Putamen (tissue), 1 donor: ENCODE measurements at places on chromosomes 2 and 18.
A peak's percentile ranks its signal among the peaks of the same experiment; 100 is the strongest.

DNA sequence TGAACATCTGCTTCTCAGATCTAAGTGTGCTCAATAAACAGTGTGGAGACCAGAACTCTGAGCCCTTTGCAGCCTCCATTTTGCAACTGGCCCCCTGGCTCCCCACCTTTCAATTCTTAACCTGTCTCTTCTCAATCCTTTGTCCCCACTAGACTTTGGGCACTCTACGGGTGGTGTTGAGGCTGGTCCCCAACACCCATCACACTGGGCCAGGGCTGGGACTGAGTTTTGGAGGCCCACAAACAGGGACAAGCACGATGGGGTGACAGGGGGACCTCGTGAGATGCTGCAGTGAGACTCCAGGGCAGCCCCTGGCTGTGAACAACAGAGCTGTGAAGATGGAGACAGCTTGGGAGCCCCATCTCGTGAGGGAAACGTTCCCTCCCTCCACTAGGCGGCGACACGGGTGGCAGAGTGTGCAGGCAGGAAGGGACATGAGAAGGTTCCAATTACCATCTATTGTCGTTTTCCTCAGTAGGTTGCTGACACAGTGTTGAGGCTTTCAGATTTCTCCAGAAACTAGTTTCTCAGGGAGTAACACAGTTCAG, 1.2 kb downstream of the ANKMY1 start:
- no peak for DNase-seq

DNA sequence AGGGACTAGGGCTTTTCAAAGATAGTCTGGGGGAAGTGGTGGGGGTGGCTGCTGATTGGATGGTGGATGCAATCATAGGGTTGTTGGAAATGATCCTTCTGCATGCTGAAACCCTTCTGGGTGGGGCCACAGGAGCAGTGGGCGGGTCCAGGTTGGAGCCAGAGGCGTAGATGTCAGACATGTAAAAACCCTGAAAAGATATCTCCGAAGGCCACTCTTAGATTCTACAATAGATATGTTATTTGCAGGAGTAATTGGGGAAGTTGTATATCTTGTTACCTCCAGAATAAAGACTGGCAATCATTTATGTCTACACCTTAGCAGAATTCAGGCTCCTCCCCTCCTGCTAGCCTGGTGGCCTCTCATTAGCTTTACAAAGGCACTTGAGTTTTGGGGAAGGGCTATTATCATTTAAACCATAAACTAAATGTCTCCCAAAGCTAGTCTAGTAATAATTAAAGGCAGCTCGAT, 8.2 kb upstream of the FAM98A start:
- no peak for DNase-seq

- no peak for DNase-seq
These were observed 1.5 kb downstream of the ABHD1 start for GRCh38 chr2:27125104-27125503.

DNA sequence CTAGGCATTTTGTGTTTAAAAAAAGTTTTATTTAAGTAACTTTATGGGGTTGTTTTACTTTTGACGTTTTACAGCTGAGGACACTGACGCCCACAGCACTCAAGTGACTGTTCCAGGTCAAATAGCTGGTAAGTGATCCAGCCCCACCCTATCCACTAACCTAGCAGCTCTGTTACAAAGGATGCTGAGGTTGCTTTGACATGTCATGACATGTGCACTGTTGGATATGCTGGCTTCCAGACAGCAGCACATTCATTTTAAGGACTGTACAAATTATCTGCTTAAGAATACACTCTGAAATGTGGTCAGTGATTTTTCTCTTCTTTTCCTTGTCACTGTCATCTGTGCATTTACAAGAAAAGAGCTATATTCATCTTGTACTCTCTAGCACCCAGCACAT, 417.5 kb downstream of the ZEB2 start:
- no peak for DNase-seq

DNA sequence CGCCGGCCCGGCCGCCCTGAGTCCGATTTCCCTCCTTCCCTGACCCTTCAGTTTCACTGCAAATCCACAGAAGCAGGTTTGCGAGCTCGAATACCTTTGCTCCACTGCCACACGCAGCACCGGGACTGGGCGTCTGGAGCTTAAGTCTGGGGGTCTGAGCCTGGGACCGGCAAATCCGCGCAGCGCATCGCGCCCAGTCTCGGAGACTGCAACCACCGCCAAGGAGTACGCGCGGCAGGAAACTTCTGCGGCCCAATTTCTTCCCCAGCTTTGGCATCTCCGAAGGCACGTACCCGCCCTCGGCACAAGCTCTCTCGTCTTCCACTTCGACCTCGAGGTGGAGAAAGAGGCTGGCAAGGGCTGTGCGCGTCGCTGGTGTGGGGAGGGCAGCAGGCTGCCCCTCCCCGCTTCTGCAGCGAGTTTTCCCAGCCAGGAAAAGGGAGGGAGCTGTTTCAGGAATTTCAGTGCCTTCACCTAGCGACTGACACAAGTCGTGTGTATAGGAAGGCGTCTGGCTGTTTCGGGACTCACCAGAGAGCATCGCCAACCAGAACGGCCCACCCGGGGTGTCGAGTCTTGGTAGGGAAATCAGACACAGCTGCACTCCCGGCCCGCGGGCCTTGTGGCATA, 4.6 kb downstream of the SIX2 start:
- DNase-seq = no peak

DNA sequence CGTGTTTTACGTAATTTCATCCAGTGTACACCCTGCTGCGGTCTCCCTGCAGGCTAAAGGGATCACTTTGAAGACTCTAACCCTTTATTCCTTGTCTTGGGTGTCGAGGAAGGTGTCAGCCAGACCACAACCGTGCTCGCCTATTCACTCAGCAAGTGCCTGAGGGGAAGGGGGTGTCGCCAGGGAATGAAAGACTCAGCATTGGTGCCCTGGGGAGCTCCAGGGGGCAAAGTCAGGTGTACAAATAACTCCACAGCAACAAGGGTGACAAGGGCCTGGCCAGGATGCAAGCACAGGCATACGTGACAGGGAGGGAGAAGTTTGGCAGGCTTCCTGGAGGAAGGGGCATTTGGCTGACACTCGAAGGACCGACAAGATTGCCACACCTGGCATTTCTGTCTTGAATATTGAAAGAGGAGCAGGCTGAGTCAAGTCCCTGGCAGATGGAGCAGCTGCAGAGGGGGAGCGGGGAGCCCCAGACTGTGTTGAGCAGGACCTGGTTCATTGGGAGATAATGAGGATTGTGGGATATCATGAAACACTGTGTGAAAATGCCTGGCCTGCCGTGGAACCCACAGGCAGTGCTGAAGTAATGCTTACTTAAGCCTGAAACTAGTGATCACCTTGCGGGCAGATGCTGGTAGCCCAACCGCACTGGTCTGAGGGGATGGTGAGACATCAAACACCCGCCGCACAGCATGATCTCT, 93.9 kb downstream of the RHOB start:
- DNase-seq = no peak

- no peak for DNase-seq
These were observed 218.8 kb downstream of the SCG2 start for GRCh38 chr2:223383315-223383714.

DNA sequence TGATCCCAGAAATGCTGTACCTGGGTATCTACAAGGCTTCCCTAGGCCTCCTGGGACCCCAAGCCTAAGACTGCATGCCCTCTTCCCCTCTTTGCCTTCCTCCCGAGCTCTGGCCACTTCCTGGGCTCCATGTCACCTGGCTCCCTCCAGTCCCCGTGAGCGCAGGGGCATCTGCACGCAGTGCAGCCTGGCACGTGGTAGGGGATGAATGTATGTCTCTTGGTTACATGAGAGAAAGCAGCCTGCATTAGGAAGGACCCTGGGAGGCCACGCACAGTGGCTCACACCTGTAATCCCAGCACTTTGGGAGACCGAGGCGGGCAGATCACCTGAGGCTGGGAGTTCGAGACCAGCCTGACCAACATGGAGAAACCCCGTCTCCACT, 15.8 kb downstream of the PASK start:
- DNase-seq = no peak

DNA sequence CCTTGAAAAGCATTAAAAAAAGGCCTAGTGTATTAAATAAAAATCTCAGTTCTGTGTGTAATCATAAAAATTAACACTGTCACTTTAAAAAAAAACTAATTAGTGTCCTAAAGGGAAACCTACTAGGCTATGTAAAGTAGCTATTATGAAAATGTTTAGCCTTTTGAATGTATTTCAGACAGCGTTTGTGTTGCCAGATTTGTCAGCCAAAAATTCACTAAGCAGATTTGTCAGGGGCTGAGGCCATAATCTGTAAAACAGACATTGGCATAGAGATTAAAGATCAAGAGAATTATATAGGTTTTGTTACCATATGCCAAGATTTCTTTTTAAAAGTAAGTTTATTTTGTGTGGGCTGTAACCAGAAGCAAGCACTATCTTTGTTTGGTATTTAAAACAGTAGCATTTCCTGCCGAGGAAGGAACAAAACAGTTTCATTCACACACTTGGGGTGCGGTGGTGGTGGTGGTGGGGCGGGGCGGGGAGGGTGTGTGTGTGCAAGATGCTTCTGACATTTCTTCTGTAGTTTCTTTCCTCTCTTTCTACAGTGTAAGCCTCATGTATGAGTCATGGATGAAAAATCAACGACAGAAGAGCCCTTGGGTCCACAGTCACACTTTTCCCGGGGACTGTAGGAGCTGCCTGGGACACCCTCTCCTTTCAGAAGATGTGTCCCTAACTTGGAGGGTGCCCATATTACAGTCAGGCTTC, 328.5 kb upstream of the FANCL start:
- DNase-seq = no peak

GRCh38 chr2:19360266-19360965, 2.0 kb upstream of the OSR1 start:
- no peak for DNase-seq

GRCh38 chr2:23354554-23354953, 30.4 kb upstream of the KLHL29 start:
- DNase-seq = no peak

DNA sequence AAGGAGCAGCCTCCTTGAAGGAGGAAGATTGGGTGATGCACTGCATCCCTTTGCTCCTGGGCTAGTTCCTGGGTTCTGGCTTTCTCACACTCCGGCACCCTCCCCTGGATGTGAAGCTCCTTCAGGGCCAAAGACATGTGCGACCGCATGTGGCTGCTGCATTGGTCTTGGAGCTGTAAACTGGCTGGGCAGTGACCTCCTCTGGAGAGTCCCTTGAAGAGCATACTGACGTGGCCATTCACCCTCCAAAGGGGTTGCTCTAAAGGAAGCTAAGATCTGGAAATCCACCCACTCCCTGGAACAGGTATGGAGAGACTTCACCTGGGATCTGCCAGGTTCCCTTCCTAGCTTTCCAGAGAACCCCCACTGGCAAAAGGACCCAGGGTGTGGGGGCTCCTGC, 62.1 kb downstream of the TMEM17 start:
- no peak for DNase-seq

GRCh38 chr2:80340022-80340421, 35.5 kb upstream of the LRRTM1 start:
- no peak for DNase-seq

- no peak for DNase-seq
These were observed 14.4 kb downstream of the STK11IP start for GRCh38 chr2:219611866-219612576.

DNA sequence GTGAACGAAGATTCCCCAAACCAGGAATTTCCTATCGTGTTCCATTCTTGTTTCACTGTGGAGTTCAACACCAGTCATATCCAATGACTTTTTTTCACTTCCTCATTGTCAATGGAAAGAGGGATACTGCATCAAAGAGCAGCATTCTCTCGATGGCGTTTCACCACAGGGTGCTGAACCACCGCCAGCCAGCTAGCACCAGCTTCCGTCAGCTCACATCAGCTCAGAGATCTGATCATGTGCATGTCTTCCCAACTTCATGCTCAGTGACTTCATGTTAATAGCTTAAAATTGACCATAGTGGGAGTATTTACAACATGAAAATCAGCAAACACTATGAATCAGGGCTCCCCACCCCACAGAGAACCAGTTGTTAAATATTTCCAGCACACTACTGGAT, 359.9 kb downstream of the TNS1 start:
- DNase-seq = no peak

- no peak for DNase-seq
These were observed 42.5 kb upstream of the LCLAT1 start for GRCh38 chr2:30404319-30405259.

GRCh38 chr2:134333646-134334189, 79.8 kb downstream of the MGAT5 start:
- DNase-seq = peak; percentile 58

DNA sequence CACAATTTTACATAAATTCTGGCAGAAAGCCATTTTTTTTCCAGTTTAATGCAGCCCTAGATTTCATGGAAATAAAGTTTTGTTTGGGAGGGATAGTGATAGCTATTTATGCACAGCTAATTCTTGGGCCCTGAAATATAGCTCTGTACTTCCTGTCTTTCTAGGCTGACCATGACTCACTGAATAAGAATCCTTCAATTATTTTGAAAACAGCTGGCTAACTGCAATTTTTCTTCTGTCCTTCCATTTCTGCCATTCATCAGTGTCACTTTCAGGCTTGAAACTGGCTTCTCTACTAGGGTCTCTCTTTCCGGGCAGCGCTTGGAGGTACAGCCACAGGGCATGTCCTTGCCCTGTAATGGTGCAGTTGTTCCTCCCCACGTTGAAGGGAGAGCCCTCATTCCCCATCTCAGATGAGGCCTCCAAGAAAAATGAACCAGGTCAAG, 97.1 kb upstream of the TMEM178A start:
- DNase-seq = no peak

DNA sequence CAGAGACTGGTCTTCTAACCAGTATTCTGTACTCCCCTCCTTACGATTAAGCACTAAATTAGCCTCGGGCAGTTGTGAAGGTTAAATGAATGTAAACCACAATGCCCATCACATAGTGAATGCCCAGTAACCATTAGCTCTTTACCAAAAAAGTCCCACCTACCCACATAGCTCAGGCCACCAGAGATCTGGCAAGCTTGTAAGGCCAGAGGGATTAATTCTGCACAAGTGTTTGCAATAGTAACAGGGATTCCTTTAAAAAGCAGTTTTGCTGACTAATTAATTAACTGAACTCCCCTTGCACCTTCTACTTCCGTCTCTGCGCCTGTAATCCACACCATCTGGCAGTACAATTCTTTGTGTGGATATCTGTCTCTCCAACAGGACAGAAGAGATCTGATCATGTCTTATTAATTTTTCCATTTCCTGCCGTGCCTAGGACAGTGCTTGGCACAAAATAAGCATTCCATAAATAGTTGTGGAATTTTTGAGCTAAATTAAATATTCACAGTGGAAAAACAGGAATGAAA, 36.2 kb upstream of the IGFBP2 start:
- DNase-seq = no peak

DNA sequence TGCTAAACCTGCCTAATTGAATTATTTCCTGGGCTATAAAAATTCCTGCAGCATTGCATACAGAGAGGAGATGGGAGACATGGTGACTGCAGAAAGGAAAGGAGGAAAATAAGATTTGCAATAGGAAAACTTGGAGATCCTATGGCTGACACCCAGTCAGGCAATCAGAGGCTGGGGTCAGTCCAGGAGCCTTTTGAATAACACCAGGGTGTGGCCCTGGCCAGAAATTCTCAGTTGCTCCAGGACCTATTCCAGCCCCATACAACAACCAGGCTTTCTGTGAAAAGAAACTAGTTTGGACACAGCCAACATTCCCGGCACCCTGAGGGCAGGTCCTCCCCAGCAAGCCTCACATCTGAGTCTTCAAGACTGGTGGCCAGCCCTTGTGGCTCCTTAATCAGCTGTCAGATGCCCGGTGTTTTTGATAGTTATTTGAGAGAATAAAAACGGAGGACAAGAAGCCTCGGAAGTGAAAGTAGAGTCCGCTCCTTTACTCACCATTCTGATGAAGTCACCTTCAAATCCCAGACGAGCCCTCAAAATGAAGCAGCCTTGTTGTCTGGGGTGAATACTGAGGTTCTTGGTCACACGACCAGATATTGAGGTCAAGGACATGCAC, 31.1 kb upstream of the GMCL1 start:
- no peak for DNase-seq
